ENCODE measurements at places on chromosomes 6 and 20. TPM values are rescaled to one million over a fixed set of nuclear protein-coding genes. Genes with fewer than 3 reads are reported as not detected.

PERP gene
- 99.6 TPM for total RNA-seq

GRCh38 chr6:111766201-111766857, 106.9 kb downstream of the FYN start:
- no peak for DNase-seq

- DNase-seq, result peak; percentile 69
Observed at GRCh38 chr6:79421707-79422484, 115.3 kb downstream of the LCA5 start.

GRCh38 chr6:37129566-37129965, 40.4 kb upstream of the PIM1 start:
- DNase-seq, result no peak

- DNase-seq, result no peak
Observed at GRCh38 chr6:36113703-36114102, 16.6 kb upstream of the MAPK13 start.

DNA sequence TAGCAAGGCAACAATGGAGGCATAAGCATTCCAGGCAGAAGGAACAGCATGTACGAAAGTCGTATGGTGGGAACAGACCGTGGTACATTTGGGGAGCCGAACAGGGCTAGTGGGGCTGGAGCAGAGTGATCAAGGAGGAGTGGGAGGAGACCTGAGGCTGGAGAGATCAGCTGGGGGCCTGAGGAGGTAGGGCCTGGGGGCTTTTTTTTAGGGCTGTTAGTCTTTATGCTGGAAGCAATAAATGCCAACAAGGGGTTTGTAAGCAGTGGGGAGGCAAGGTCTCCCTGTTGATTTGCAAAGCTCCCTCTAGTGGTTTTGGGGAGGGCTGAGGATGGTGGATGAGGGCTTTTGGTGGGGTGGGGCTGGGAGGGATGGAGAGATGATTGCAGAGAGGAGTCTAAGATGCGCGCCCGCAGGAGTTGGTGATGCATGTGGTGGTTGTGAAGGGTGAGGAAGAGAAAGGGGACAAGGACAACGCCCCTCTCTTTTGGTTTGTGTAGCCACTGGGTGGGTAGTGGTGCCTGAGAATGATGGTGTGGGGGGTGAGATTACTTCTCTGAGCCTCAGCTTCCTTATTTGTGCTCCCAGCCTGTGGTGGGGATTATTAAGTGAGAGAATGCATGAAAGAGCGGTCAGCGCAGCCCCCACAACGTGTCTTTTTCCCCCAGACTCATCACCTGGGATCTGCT, 74.1 kb upstream of the TOX2 start:
- DNase-seq, result no peak

DNA sequence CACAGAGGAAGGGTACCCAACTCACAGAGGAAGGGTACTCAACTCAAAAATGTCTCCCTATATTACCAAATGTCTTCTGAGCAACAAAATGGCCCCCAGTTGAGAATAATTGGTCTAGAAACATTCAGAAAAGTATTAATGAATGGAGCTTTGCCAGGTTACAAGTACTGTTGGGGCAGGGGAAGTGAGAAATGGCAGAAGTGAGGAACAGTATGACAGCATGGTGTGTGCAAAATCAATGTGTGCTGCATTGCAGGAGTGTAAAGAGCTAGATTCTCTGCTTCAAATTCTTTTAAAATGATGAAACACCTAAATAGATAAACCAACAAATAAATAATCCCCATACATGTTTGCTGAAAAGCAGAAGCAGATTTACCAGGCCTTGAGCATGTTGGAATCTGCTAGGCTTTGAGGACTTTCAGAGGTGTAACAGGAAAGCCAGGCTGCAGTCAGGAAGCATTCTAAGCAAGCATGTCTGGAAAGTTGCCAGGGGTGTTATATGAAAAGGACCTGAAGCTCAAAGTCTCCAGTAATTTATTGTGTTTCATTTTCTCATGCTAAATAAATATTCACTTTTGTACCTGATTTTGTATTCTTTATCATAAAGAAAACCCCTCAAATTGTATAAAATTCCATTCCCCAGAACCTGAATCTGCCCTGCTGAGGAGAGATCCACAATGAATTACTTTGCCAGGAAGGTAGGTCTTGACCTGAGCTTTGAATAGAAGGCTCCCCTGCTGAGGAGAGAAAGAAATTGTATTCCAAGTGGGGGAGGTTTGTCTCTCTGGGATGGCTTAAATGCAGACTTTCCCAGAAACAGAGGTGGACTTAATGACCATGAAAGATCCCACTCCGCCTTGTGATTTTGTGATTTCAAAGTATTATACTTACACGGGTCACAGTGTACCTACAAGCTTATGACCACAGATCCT, 265.0 kb upstream of the MARCKS start:
- peak; percentile 42 for DNase-seq

- DNase-seq, result no peak
Observed at GRCh38 chr6:134520181-134521115, 202.5 kb upstream of the SGK1 start.

DNA sequence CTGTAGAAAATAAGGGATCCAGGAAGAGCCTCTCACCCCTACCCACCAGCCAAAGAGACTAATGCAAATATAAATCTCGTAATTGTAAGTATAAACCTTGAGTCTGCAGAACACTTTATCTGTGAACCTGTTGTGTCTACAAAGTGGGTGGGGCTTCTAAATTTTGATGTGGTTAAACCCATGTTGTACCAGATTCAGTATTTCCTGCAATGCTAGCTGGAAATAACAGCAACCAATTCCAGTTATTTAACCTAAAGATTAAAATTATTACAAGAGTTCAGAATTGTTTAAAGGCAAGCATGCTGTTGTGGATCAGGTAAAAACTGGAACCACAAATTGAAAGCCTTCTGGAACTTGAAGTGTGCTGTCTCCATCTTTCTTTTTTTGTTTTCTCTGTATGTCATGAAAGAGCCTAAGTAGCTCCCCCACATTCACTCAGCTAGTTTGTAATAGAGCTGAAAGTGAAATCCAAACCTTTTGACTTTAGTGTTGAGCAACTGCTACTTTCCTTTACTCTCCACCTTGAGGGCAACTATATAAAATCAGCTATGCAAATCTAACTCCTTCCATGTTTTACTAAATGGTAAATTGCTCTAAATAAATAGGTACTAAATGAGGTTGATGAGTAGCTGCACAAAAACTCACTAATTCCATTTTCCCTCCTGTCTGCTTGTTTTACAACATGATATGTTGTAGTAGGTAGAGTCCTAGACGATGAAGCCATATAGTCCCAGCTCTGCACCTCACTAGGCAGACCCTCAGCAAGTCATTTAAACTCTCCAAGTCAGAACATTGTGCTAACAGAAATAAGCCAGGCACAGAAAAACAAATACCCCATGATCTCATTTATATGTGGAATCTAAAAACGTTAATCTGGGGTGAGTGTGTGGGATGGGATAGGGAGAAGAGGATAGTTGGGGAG, 17.9 kb upstream of the THEMIS start:
- no peak for DNase-seq

DACT2 gene
- 3.2 TPM for total RNA-seq

DNA sequence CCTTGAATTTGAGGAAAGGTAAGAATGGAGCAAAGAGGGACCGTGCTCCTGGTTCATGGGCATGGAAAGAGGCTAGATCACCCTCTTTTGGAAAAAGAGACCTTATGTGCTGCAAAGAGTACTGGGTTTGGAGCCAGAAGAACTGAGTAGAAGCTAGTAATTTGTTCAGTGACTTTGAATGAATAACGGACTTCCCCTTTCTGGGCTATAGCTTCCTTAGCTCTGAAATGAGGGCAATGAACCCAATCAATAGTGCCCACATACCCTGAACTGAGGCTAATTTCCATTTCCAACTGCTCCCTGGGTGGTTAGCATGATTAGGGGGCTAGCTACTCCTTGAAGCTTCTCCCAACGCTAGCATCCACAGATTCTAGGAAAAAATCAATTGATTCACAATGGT, 121.4 kb downstream of the UNC5CL start:
- no peak for DNase-seq

GRCh38 chr6:116381000-116381399, 10.3 kb downstream of the DSE start:
- no peak for DNase-seq

DNA sequence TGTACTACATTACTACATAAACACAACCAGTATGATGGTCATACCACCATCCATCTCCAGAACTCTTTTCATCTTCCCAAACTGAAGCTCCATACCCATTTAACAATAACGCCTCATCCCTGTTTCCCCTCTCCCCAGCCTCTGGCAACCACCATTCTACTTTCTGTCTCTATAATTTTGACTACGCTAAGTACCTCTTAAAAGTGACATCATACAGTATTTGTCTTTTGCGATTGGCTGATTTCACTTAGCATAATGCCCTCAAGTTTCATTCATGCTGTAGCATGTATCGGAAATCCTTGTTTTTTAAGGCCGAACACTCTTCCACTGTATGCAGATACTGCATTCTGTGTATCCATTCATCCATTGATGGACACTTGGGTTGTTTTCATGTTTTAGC, 29.7 kb downstream of the GABRR1 start:
- no peak for DNase-seq

DNA sequence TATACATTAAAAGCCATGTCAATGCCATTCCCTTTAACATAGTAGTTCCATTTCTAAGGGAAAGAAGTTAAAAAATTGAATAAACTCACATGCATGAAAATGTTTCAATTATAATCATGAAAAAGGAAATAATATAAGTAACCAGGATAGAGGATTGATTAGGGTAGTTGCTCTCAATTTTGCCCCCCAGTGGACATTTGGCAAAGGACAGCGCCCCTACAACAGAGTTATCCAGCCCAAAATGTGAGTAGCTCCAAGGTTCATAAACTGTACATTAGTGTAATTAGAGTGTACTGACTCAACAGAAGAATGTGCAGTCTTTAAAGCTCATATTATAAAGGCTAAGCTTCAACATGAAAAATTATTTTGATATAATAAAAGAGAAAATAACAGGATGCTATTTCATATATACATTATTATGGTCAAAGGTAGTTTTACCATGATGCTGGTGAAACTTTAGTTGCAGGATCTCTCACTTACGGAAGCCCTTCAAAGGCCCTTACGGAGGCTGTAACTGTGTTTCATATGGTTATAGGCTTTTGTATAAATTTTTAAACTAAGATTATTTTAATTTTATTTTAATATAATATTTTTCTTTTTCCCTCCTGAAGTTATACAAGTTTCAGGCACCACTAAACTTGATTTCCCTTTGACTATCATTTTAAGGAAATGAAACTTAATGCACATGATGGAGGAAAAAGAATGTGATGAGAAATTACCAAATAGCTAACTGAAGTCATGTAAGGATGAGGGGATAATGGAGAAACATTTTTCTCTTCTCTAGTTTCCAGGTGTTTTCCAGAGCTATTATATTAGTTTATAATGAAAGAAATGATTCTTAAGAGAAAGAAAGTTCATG, 403.6 kb downstream of the PLCB1 start:
- DNase-seq, result no peak

GRCh38 chr20:50283922-50284810, 93.5 kb downstream of the CEBPB start:
- DNase-seq, result peak; percentile 57

DNA sequence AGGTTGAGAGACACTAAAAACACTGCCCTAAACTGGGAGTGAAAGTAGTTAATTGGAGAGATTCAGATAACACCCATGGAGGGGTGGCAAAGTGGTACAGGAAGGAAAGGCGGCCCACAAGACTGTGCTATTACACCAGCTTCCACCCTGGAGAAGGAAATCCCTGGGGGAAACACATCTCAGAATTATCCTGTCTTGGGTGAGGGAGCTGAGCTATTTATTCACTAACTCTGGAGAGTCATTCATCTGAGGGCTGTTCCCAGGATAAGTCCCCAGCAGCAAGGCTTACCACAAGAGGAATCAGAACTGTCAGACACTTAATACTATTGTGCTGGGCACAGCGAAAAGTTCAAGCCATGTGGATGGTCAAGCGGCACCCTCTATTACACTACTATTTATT, 9.9 kb downstream of the TBCC start:
- DNase-seq, result no peak

GRCh38 chr6:45617441-45617840, 239.7 kb upstream of the SUPT3H start:
- no peak for DNase-seq

- no peak for DNase-seq
Observed at GRCh38 chr6:35028781-35029769, 112.1 kb downstream of the TCP11 start.

DNA sequence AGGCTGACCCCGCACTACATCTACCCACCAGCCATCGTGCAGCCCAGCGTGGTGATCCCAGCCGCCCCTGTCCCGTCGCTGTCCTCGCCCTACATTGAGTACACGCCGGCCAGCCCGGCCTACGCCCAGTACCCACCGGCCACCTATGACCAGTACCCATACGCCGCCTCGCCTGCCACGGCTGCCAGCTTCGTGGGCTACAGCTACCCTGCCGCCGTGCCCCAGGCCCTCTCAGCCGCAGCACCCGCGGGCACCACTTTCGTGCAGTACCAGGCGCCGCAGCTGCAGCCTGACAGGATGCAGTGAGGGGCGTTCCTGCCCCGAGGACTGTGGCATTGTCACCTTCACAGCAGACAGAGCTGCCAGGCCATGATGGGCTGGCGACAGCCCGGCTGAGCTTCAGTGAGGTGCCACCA, 16.4 kb downstream of the RBM38 start:
- DNase-seq, result no peak

- no peak for DNase-seq
Observed at GRCh38 chr6:78850621-78851020, 16.7 kb upstream of the IRAK1BP1 start.

GRCh38 chr20:23002276-23002675, 32.8 kb upstream of the SSTR4 start:
- DNase-seq, result no peak

GRCh38 chr6:135974426-135974825, 122.9 kb downstream of the PDE7B start:
- no peak for DNase-seq

GRCh38 chr6:6661684-6662083, 73.2 kb downstream of the LY86 start:
- peak; percentile 61 for DNase-seq

DNA sequence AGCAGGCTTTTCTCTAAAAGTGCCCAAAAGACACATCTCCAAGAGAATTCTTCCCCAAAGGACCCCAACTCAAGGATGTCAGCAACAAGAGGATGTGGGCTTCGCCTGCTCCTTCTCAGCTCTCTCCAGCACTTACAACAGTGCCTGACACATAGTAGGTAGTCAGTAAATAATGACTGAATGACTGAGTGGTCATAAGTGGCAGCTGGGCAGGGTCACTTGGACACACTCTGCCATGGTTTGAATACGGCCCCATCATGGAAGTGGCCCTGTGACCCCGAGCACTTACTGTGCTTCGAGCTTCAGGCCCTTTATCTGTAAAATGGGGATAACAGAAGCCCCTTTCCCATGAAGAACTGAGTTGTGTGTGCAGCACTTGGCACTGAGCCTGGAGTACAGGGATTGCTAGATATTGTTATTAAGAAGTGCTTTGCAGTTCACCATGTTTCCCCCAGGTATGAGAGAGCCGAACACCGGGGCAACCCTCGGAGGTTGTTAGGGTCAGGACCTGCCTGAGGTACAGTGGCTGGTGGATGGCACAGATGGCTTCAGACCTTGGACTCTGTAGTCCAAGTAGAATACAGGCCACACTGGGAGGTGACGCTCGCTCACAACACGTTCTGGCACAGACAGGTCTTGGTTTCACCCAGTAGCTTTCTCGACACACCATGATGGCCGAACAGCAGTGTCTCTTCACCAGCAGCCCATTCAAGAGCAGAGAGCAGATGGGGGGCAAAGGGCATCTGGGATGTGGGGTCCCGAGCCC, 56.0 kb downstream of the NOL4L start:
- no peak for DNase-seq

CRISP3 gene
- total RNA-seq, result 7.5 TPM

VWA7 gene
- 18.5 TPM for total RNA-seq

All from mucosa of gallbladder (tissue), 1 donor.